ENCODE measurements at places on chromosomes 7 and 10.

- no peak for DNase-seq
Measured at GRCh38 chr10:14459665-14460064, 128.9 kb upstream of the FRMD4A start.

DNA sequence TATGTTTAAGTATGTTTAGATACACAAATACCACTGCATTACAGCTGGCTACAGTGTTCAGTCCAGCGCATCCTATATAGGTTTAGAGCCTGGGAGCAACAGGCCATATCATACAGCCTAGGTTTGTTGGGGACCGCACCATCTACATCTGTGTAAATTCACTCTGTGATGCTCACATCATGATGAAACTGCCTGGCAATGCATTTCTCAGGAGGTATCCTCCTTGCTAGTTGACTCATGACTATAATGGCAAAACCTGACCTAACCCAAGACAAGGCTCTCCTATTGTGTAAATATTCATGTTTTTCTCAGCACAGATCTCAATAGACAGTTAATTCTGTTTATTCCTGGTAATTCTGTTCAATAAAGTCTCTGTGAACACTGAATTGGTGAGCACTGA, 240.7 kb upstream of the PFKP start:
- DNase-seq: no peak

GRCh38 chr10:17984056-17984455, 32.3 kb downstream of the SLC39A12 start:
- DNase-seq: no peak

DNA sequence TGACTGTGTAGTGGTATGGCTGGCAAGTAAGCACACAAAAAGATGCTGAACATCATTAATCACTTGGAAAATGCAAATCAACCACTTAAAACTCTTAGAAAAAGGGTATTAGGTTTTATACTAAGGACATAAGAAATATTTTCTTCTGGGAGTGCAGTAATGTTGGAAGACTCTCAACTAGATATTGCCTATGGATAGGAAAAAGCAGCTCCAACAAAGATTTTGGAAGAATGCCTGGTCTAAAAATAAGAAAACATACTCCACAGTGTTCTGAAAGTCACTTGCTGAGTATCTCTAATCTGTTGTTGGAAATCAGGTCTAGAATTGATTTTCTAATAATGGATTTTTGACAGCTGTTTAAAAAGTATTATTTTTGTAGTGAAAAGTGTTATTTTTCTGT, 50.8 kb upstream of the PHYHIPL start:
- DNase-seq: no peak

DNA sequence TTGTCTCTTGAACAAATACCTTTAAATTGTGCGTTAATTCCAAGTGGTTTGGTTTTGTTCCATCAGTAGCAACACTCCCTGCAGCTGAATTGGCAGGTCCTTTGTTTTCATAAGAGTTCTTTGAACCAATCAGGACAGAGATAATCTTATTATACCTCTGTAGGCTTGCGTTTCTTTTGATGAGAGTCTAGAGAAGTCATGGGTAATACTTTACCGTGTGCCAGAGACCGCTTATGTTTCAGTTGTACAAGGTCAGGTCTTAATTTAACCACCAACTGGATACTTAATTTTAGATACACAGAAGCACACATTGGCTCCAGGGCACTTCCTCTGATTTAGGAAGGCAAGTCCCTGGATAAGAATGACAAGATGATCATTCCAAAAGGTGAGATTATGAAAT, at the start of gene ASB15:
Gene ASB15 (plus strand): TSS at position 292 of the 400 bp plus-strand sequence. CDS start 12,682 bp downstream, outside the sequence.
- DNase-seq: no peak

GRCh38 chr10:78407966-78408365, 374.3 kb downstream of the RPS24 start:
- no peak for DNase-seq

GRCh38 chr10:13659887-13660550, 73.3 kb downstream of the PRPF18 start:
- no peak for DNase-seq

GRCh38 chr7:100176096-100177044, 811 bp downstream of the GPC2 start:
- no peak for DNase-seq

DNA sequence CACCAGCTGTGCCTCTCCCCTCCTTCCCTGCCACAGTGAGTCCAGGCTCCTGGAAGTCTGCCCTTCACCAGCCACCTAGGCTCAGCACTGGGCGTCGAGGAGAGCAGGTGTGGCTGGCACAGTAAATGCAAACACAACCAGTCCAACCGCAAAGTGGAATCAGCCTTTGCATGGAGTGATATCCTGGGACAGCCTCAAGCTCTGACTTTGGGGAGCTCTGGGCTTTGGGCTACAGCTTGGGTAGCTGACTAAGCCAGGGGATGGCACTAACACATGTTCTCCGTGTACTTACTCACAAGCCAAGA, 312.4 kb downstream of the KCNMA1 start:
- no peak for DNase-seq
